Mesenchymal stem cell (in vitro differentiated cells and primary cell): ENCODE measurements at places on chromosomes 3 and 15.

DNA sequence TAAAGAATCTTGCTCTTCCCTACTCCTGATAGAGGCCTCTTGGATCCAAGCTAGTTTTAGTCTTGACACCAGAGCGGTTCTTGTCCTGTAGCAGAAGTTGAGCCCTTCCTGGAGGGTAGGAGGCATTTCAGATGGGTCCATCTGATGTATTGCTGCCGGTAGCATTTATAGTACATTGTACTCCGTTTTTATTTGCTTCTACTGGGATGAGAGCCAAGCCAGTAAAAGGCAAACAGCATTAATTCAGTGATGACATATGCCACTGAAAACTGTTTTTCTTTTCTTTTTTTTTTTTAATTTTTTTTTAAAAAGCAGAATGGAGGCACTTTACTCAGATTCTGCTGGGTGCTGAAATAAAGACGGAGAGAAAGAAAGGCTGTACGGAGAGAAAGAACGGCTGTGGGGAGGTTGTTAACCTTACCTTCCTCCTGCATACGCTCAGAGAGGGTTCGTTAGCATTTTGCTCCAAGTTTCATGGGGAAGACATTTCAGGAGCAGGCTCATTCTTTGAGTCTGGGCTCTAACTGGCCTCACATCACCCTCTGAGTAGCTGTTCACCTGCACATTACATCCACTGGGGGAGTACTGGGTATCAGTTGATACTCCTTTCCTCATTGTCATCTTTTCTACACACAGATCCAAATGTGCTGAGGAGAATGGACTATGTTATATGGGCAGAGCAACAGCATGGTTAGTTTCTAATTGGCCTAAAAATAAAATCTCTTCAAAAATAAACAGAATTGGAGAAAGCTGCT, 161.5 kb downstream of the FEZF2 start:
- peaks cover 5% of the 10 kb centered on the region for H3K36me3 ChIP-seq
- no peak overlapping the region for H3K27ac ChIP-seq
- DNase-seq, result no peak

GRCh38 chr3:63951492-63952247, 39.5 kb upstream of the SCAANT1 start:
- H3K4me1 ChIP-seq, result peaks cover 11% of the 10 kb centered on the region
- DNase-seq, result no peak
- no peaks in the 10 kb centered on the region for H3K27me3 ChIP-seq
- no peak overlapping the region for H3K27ac ChIP-seq

DNA sequence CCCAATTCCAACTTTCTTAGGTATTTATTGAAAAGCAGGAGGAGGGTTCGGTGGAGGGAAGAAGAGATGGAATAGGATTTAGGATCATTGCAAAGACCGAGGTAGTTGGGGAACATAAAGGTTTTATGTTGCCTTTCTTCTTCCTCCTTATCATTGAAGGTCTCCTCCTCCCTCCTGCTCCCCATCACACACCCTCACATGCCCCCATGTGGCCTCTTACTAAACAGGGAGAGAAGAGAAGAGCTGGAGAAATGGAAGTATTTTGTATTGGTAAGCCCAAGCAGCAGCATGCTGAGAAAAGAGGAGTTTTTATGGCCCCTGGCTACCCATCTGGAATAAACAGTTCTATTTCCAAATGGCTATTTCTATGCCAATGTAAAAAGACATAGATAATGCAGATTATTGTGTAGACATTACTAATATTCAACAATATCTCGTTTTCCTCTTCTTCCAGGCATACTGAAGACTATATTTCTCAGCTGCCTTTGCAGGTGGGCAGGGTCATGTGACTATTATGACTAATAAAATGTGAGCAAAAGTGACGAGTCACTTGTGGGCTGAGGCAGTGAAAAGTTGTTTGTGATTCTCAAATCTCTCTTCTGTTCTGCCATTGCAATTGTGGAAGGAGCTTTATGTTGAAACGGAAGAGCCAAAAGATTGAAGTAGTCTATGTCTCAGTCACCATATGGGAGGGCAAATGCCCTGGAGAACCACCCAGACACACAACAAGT, 5.2 kb upstream of the GPR176 start:
- no peaks in the 10 kb centered on the region for H3K27me3 ChIP-seq
- no peak overlapping the region for H3K27ac ChIP-seq
- H3K36me3 ChIP-seq, result no peaks in the 10 kb centered on the region
- DNase-seq, result peak; percentile 26
- H3K4me1 ChIP-seq, result peaks cover 4% of the 10 kb centered on the region
- no peak overlapping the region for H3K4me3 ChIP-seq

DNA sequence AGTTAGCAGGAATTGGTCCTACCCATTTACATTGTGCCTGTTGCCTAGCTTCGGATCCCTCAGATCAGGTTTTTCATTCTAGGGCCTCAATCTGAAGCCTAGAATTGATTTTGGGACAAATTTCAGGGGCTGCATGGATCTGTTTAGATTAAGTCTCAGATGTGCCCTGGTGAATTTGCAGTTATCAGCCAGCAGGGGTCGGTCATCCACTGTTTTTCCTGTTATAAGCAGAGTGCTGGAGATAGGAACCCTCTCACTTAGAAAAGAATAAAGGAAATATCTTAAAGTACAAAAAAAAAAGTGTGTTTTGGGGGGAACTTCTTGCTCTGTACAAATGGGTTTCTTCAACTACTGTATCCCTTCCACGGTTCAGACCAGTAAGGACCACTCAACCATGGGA, 212.5 kb downstream of the BCHE start:
- no peak overlapping the region for H3K4me3 ChIP-seq
- no peak overlapping the region for H3K27ac ChIP-seq
- no peaks in the 10 kb centered on the region for H3K27me3 ChIP-seq
- no peaks in the 10 kb centered on the region for H3K36me3 ChIP-seq
- H3K4me1 ChIP-seq, result no peaks in the 10 kb centered on the region

DNA sequence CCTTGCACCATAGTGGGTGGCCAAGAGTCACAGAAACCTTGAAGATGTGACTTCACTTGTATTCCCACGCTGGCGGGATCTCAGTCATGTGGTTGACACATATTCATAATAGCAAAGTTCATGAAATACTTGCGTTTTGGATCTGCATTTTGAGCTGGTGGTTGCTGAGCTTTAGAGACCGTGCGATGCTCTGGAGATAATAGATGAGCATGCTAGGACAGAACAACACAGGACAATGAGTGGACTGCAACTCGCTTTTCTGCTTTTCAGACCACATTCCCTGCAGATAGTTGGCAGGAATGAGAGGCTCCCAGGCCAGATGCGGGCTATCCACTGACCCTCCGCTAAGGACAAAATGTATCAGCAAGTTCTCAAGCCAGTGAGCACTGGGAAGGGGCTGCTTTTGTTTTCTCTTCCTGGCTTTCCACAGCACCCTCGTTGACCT, 13.8 kb upstream of the STARD5 start:
- H3K4me1 ChIP-seq, result peaks cover 3% of the 10 kb centered on the region
- no peaks in the 10 kb centered on the region for H3K36me3 ChIP-seq
- peak overlapping the region; percentile 49 for H3K4me3 ChIP-seq
- H3K27me3 ChIP-seq, result peaks cover 29% of the 10 kb centered on the region

DNA sequence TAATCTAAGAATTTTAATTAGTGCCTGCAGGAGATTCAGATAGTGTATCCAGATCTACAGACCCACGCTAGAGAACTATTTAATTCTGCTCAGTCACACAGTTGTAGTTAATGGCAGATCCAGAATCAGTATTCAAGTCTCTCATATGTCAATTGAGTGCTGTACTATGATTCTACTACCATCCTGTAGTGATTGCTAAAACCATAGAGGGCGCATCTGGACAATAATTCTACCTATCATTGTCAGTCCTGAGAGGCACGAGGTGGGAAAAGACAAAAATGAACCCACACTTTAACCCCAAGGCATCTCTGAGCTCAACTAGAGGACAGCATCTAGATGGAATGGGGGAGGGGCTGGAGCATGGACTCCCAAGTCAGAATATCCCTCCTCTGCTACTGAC, 22.7 kb downstream of the DHX36 start:
- DNase-seq, result no peak
- H3K4me1 ChIP-seq, result peaks cover 6% of the 10 kb centered on the region
- H3K27ac ChIP-seq, result no peak overlapping the region
- no peak overlapping the region for H3K4me3 ChIP-seq

DNA sequence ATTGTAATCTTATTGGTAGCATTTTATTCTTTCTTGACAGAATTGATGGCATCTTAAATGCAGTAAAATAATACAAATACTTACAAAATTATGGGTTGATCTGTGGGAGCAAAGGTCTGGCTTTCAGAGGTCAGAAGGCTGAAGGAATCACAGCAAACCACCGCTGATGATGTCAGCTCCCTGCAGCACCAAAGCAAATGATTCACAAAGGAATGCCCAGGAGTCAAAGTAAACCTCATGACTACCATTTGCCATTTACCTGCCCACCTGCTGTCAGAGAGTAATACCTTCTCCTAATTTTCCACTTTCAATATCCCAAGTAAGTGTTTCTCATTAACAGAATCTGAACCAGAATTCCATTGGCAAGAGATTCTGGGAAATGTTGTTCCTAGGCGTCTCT, 46.1 kb downstream of the CPA3 start:
- H3K36me3 ChIP-seq, result no peaks in the 10 kb centered on the region
- H3K27ac ChIP-seq, result no peak overlapping the region
- H3K4me1 ChIP-seq, result peaks cover 2% of the 10 kb centered on the region
- no peaks in the 10 kb centered on the region for H3K27me3 ChIP-seq
- DNase-seq, result no peak

DNA sequence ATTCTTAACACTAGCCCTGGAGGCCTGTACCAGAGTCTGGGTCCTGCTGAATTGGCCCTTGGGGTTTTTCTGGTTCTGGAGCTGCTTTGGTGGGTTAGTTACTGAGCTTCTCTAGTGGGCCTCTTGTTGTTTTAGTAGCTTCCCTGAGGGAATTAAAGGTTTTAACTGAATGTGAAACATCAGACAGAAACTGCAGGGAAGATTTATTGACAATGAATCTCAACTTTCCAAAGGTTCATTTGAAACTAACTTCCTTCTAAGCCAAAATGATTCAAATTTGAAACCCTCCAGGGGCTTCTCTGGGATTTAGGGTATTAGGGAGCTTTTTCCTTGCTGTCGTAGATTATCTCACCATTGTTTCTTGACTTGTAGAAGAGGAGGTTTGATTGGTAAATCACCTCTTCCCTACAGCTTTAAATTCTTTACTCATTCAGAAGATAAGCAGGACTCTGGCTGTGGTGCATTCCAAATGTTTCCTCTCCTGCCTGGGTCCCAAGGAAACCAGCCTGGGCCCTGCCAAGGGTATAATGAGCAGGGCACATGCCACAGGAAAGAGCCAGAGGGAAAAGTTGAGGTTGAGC, 71.0 kb downstream of the TP63 start:
- H3K36me3 ChIP-seq, result no peaks in the 10 kb centered on the region
- no peak overlapping the region for H3K4me3 ChIP-seq
- H3K27ac ChIP-seq, result no peak overlapping the region

DNA sequence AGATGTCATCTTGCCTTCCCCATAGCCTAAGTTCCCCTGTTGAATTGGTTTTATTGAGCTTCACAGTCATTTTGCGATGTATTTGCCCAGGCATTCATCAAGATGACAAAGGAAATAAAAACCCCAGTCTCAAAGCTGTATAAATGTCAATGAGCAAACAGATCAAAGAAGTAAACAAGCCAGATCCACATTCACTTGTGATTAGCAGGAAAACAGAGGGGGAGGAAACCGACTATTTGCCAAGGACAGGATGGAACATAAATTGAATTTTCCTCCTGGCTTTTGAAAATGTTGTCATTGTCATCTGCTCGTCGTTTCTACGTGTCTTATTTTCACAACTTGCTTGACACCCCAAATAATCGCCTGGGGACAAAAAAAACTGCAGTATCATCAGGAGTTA, 83.5 kb downstream of the SV2B start:
- no peak for DNase-seq
- H3K27ac ChIP-seq, result no peak overlapping the region
- H3K36me3 ChIP-seq, result no peaks in the 10 kb centered on the region
- no peaks in the 10 kb centered on the region for H3K4me1 ChIP-seq
- no peaks in the 10 kb centered on the region for H3K27me3 ChIP-seq

- H3K36me3 ChIP-seq, result peaks cover 29% of the 10 kb centered on the region
- H3K27me3 ChIP-seq, result no peaks in the 10 kb centered on the region
- H3K27ac ChIP-seq, result no peak overlapping the region
- H3K4me1 ChIP-seq, result peaks cover 8% of the 10 kb centered on the region
- no peak overlapping the region for H3K4me3 ChIP-seq
Measured at GRCh38 chr3:196756732-196757131, 17.1 kb downstream of the PAK2 start.

- no peak overlapping the region for H3K27ac ChIP-seq
- no peak overlapping the region for H3K4me3 ChIP-seq
- H3K36me3 ChIP-seq, result no peaks in the 10 kb centered on the region
- DNase-seq, result no peak
Measured at GRCh38 chr15:22224241-22224671, 143.9 kb downstream of the OR4M2 start.

DNA sequence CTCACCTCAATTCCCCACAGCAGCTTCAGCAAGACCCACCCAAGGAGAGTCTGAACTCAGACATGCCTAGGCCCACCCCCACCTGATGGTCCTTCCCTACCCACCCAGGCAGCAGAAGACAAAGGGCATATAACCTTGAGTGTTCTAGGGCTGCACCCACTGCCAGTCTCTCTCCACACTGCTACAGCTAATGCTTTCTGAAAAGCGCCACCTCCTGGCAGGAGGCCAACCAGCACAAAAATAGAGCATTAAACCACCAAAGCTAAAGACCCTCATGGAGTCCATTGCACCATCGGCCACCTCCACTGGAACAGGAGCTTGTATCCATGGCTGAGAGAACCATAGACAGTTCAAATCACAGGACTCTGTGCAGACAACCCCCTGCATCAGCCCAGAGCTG, 11.3 kb upstream of the RPL39L start:
- no peaks in the 10 kb centered on the region for H3K36me3 ChIP-seq
- no peaks in the 10 kb centered on the region for H3K4me1 ChIP-seq
- no peak overlapping the region for H3K27ac ChIP-seq
- DNase-seq, result no peak
- H3K27me3 ChIP-seq, result no peaks in the 10 kb centered on the region

GRCh38 chr3:166444756-166445155, 607.5 kb upstream of the BCHE start:
- H3K36me3 ChIP-seq, result no peaks in the 10 kb centered on the region
- DNase-seq, result no peak
- no peak overlapping the region for H3K27ac ChIP-seq
- no peaks in the 10 kb centered on the region for H3K27me3 ChIP-seq
